AG08396 (cell line): ENCODE measurements at places on chromosomes 4 and X.

DNA sequence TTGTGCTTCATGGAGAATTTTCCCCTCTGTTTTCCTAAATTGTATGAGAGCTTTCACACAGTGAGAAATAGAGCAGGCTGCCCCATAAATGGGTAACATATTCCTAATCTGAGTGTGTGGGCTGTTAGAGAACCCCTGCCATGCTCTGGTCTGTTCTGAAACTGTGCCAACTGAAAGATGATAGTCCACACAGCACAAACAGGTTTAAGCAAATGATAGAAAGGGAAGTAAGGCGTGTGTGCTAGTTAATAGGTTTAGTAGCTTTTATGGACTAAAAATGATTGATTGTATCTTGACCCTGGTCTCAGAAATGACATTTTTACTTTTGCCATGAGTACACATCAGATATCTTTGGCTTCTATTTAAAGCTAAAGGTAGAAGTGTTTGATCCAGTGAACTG lies 106.2 kb downstream of the PRRG1 start:
- DNase-seq: no peak

DNA sequence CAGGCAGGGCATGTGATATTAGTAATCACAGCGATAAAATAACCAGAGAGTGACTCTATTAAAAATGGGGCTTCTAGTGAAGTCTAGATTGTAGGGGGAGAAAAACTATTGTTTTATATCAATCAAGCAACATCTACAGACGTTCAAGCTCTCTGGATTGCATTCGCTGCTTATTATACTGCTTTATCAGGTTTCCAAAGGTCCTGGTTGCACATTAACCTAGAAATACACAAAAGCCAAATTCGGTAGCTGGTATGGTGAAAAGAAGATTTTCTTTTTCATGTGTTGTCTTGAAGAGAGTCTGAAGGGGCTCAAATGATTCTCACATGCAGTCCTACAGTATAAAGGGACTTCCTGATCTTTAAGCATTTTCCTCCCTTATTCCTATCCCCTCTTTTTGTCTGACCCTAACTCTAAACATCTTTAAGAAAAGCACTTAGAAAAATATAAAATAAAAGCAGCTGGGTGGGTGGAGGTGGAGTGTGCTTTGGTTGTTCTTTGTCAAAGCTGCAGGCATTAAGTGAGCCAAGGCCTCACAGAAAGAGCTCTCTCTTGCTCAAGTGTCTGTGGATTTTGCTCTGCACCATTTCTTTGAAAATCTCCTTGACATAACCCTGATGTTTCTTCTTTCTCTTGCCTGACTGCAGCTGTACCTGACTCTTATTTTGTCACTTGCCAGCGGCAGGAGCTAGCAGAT lies 46.1 kb downstream of the MID1IP1 start:
- DNase-seq: no peak

- no peak for DNase-seq
Measured at GRCh38 chrX:110836982-110837381, 41.4 kb upstream of the CHRDL1 start.

- DNase-seq: peak; percentile 85
Measured at GRCh38 chr4:1033840-1034551, 22.6 kb downstream of the FGFRL1 start.

DNA sequence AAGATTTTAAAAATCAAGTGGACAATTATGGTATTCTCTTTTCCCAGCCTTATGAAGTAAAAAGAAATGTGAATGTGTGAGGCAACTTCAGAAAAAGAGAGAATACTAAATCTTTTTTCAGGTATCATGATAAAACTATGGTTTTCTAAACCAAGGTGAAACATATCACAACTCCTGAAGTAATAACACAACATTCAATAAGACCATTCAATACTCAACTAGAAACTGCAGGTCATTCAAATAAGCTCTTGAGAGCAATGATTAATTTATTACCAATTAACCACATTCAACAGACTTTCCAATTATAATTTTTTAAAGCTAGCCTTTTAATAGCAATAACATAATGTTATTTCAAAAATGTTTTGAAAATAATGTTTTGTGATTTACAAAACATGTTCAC lies 35.8 kb downstream of the SLC10A7 start:
- no peak for DNase-seq

DNA sequence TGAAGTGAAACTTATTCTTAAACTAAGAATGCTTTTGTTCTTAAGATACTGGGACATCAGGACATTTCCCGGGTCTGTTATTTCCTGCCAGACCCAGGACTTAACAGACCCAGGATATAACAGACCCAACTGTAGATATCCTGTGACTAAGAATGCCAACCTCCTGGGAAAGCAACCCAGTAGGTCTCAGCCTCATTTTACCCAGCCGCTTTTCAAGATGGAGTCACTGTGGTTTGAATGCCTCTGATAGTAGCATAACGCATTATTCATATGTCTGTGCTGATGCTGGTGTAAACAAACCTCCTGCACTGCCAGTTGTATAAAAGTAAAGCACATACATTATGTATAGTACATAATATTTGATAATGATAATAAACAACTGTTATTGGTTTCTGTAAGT lies 185.8 kb upstream of the GPRIN3 start:
- no peak for DNase-seq

GRCh38 chrX:23616361-23616760 lies 50.9 kb upstream of the PRDX4 start:
- DNase-seq: peak; percentile 50

- DNase-seq: no peak
Measured at GRCh38 chrX:28659269-28659668, 72.0 kb downstream of the IL1RAPL1 start.

DNA sequence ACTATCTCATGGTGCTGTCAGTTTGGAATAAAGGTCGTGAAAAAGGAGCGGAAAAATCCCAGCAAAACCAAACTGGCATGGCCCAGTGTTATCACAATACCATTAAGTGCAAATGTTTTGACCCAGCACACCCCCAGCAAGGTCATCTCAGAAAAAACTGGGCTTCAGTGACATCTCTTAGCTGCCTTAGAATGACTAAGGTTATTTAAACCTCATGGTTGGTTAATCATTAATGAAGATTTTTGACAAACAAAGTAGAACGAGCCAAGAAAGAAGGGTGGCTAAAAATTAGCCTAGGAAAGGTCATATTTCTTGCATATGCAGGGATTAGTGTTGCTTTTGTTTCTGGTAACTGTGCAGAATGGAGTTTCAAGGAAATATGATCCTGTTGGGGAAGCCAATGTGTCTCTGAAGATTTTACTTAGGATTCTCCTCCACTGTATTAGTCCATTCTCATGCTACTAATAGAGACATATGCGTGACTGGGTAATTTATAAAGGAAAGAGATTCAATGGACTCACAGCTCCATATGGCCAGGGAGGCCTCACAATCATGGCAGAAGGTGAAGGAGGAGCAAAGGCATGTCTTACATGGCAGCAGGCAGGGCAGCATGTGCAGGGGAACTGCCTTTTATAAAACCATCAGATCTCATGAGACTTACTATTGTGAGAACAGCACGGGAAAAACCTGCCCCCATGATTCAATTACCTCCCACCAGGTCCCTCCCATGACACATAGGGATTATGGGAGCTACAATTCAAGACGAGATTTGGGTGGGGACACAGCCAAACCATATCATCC lies 83.5 kb downstream of the CHRNA9 start:
- DNase-seq: no peak

DNA sequence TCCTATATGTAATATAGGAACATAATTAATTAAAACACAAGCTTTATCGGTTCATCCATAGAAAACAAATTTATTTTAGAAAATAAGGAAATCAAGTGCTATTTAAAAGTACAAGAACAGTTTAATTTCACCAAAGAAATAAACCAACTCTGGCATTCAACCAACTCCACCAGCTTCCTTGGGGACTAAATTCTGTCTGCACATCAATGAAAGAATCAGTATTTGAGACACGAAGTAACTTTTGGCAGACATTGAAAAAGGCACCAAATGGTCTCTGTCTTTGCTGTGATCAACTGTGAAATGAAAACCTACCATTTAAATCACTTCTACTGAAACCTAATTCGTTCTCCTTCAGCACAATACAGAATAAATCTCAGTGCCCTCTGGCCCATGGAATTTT lies 719.7 kb upstream of the GRIA3 start:
- no peak for DNase-seq

GRCh38 chr4:10272511-10272910 lies 155.9 kb upstream of the WDR1 start:
- DNase-seq: no peak

DNA sequence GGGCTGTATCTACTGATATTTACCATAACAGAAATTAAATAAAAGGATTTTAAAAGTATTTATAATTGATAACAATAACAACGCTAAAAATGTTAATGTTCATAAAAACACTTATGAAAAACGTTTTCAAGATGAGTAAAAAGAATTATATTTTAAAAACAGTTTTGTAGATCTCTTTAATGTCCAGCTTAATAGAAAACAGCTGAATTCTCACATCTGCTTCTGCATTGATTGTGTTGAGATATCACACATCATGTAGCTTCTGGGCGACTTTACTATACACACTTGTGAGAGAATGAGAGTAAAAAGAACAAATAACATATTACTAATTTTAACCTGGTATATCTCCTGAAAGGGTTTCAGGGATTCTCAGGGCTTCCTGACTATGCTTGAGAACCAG lies 83.6 kb downstream of the NCAPG start:
- DNase-seq: no peak

GRCh38 chr4:146472404-146472803 lies 49.3 kb downstream of the SLC10A7 start:
- no peak for DNase-seq

DNA sequence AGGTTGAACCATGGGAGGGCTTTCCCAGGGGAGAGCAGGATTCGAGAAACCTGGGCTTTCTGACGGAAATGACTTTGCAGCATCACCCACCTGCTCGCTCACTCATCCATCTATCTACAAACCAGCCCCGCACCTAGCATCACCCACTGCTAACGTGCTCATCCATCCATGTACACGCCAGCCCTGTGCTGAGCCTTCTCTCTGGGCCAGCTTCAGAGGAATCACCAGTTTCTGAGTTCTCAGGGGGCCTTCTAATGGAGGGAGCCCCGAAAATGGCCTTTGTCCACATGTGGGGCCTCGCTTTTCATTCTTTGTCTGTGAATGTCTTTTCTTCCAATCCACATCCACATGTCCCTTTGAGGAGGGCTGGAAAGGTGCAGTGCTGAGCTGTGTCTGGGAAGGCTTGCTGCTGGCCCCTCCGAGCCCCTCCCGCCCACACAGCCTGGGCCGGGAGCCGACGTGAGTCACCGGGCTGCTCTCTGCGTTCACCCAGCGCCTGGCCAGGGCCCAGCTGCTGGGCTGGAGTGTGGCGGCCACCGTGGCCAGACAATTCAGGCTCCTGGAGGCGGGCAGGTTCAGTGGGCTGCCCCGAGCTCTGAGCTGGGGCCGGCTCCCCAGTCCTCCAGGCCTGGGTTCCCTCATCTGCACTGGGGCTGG lies 14.7 kb downstream of the SORCS2 start:
- DNase-seq: peak; percentile 94

DNA sequence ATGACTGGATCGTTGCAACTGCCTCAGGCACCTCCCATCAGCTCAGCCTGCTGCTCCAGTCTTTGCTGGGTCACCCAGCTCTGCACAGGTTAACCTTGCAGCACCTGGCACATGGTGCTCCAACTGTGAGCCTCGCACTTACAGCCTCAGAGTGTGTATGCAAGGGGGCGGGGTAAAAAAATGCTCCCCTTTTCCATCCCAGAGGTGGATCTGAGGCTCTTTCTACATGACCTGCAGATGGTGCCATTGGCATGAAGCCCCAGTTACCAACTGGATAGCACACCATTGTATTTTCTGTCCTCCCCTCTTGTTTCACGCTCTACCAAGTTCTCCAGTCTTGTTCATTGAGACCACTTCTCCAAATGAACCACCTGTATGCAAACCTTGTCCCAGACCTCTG lies 46.2 kb upstream of the TRPC3 start:
- DNase-seq: no peak

DNA sequence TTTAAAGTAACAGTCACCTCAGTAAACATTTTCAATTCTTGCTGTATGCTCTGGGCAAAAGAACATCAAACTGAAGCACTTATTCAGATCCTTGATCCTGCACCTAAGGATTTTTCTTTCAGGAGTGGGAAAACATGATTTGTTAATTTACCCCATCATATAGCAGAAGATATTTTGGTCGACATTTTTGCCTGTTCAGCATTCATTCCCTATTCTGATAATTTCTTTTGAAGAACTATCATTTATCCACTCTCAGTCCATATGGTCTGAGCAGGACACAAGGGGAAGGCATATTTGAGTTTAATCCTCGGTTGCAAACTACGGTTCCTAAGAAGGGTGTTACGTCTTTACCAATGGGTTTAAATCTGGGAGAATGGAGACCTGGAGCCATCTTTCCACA lies 1.2 kb upstream of the CLOCK start:
- DNase-seq: no peak

- no peak for DNase-seq
Measured at GRCh38 chr4:84852081-84852480, 114.4 kb downstream of the WDFY3 start.

DNA sequence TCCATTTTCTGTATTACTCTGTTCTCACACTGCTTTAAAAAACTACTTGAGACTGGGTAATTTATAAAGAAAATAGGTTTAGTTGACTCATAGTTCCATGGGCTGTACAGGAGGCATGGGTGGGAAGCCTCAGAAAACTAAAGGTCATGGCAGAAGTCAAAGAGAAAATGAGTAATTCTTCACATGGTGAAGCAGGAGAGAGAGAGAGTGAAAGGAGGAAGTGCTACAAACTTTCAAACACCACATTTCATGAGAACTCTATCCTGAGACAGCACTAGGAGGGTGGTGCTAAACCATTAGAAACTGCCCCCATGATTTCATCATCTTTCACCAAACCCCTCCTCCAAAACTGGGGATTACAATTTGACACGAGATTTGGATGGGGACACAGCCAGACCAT lies 108.0 kb upstream of the PBDC1 start:
- no peak for DNase-seq

DNA sequence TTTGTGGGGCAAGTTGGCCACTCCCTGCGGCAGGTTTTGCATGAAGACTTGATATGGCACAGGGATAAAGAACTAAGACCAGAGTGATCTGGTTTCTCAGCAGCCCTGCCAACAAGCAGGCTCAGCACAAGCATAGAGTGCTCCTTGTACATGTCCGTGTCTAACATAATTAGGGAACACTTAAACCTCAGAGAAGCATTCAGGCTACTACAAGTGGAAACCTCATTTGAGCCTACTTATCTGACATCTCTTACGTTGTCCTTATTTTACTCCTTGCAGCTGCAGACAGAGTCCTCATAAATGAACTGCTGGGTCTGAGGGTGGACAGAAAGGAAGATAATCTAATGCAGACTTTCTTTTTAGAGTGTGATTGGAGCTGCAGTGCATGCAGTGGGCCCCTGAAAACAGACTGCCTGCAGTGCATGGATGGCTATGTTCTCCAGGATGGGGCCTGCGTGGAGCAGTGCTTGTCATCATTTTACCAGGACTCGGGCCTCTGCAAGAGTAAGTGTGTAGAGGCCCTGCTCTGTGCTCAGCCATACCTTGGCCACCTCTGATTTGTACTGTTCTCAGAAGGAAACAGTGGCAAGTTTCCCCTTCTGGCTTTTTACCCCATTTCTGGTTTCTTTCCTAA lies 179.1 kb upstream of the ANXA3 start:
- DNase-seq: no peak

GRCh38 chr4:184343502-184344177 lies 126.0 kb upstream of the ENPP6 start:
- DNase-seq: peak; percentile 83
